Activated CD8-positive, alpha-beta memory T cell treated with anti-CD3 and anti-CD28 coated beads for 1 hour (primary cell): ENCODE measurements at places on chromosomes 16 and 17.

GRCh38 chr16:53840456-53840855 is 136.5 kb downstream of the FTO start:
- DNase-seq: no peak

DNA sequence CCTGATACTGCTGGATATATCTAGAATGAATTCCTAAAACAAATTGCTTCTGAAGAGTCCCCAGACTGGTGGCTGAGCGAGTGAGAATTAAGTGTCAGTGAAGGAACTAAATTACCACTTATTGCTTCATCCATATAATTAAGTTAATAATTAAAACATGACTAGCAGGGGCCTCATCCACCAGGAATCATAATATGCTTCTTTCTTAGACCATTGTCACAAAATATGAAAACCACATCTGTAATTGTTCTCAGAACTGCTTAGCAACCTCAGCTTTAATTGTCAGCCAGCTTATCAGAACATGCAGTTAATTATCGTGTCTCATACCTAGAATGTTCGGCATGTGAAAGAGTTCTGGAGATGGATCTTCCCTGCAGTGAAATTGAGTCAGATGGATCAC is 21.2 kb upstream of the PIRT start:
- DNase-seq: no peak

DNA sequence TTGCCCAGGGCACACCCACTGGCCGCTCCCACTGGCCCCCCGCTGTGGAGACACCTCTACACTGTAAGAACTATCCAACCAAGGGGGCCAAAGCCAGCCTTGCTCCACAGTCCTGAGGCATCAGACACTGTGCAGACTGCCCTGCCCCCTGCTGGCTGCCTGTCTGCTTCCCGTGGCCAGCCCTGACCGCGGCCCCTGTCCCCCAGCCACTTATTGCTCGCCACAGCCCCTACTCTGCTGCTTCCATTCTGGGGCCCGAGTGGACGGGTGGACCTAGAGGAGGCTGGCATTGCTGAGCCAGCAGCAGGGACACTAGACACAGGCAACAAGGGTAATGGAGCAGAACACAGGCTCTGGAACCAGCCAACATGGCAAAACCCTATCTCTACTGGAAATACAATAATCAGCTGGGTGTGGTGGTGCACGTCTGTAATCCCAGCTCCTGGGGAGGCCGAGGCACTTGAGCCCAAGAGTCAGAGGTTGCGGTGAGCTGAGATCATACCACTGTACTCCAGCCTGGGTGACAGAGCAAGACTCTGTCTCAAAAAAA is 19.7 kb upstream of the LRRC37A3 start:
- DNase-seq: peak; percentile 39

- no peak for DNase-seq
Measured at GRCh38 chr17:40317345-40317873, 8.4 kb downstream of the RARA start.

DNA sequence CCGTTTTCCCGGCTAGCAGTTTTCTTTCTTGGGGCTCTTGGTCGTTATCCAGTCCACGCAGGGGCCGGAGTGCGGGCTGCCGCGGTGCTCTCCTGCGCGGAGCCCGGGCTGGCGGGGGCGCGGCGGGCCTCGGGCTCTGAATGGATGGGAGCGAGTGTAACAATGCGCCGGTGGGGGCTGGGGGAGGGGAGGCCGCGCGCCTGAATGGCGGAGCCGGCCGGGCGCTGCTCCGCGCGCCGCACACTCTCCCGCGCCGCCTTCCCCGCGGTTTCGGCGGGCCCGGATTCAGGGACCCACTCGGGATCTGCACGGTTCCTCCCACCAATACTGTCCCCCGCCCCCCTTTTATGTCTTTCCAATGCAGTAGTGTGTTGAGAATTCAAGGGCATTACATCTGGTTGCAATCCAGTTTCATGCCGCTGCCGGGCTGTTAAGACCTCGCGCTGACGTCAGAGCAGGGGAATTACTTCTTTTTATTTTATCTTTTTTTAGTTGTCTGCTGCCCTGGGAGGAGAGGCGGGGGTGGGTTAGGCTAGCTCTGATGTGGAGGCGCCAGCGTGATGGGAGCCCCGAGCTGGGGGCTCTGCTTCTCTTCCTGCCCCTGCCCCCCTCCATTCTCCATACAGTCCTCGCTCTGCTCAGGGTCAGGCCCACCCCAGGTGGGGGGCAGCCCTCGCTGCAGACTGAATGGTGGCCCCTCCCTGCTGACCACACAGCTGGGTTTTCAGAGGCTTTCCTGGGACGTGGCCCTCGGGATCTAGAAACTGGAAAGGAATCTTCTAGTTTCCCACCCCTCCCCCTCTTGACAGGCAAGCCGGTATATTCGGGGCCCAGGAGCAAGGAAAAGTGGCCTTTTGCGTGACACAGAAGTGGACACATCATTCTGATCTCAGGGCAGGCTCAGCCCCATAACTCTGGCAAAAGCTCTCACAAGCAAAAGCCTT is 1.8 kb downstream of the RAI1 start:
- DNase-seq: peak; percentile 60

DNA sequence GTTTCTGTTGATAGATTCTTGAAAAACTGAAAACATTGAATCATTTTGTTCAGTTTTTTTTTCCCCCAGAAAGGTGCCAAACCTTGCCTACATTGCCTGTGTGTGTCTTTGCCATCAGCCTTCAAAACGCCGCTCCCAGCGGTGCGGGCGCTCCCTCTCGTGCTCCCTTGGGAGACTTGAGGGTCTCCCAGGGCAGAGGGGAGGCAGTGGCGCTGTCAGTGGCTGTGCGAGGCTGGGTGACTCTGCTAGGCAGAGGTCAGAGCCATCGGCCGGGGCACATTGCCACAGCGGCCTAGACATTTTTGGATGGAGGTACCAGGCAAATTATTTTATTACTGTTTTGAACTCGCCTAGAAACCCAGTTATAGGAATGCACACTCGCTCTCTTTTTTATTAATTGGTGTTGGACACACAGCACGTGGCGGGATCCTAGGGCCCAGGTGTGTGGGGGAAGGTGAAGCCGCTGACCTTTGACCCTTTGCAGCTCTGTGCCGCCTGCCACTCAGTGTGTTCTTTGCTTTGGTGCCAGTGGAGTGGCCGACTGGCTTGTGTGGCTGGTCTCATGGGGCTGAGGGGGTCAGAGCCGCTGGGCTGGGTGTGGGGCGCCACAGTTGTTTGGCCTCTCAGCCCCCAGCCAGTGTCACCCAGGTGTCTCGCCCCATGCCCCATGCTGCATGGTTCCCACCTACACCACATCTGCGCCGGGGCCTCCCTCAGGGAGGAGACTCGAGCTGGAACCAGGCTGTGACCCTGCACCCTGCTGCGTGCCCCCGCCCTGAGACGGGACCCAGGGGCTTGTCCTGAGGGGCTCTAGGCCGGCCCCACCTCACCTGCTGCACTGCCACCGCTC is 115.7 kb downstream of the BANP start:
- DNase-seq: no peak
